ENCODE measurements at places on chromosomes 5 and 9. TPM values are rescaled to one million over a fixed set of nuclear protein-coding genes. Genes with fewer than 3 reads are reported as not detected.

DNA sequence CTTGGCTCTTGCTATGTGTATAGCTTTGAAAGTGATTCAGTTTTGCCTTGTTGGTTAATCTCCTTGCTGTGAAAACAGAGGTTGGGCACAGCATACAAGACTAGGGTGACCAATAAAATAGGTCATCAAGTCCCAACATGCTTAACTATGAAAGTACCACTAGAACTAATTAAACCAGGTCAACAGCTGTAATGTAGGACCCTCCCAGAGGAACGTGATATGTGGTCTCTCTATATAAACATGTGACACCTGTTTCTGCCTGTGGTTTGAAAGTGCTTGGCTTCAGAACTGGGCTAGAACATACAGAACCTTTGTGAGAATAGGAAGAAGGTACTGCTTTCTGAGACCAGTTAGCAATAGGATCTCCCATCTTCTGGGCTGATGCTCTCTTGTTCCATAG, 297.1 kb downstream of the FBXL7 start:
- no peak for DNase-seq

DNA sequence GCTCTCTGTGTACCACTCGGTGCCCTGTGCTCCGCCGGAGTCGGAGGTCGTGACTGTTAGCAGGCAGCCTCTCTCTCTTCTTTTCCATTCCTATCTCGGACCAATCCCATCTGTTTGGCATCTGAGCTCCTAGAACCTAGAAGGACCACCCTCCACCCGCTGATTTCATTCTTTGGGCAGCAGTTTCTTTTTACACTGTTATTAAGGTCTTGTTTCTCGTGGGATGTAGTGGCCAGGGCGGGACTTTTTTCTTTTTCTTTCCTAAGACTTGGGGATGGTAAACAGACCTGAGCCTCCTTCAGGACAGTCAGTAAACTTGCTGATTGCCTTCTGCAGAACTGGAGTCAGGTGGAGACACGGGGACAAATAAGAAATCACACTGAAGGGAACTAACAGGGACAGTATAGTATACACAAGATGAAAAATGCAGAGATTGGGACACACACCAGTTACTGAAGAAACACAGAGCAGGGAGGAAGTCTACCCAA, 500 bp downstream of the URM1 start:
- DNase-seq: no peak

DNA sequence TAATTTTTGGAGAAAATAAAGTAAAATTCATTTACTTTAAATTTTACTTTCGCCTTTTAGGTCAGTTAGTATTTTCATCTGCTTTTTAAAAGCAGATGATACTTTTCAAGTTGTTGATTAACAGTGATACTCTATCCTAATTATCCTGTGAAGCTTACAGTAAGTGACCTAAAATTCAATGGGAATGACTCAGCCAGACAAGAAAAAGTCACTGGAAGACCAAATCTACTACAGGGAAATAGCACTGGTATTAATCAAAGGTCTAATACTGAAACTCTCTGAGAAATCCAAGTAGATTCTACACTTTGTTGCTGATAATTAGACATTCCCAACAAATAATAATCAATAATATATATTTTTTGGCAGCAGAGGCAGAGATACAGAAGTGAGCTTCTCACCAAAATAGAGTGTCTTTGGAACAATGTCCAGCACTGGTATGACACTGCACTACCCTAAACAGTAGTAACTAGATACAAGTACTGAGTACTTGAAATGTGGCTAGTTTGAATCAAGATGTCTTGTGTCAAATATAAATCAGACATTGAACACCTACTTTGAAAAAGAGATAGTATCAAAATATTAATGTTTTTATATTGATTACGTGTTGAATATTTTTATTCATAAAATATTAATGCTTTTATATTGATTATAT, 22.8 kb upstream of the ELL2 start:
- DNase-seq: no peak

DNA sequence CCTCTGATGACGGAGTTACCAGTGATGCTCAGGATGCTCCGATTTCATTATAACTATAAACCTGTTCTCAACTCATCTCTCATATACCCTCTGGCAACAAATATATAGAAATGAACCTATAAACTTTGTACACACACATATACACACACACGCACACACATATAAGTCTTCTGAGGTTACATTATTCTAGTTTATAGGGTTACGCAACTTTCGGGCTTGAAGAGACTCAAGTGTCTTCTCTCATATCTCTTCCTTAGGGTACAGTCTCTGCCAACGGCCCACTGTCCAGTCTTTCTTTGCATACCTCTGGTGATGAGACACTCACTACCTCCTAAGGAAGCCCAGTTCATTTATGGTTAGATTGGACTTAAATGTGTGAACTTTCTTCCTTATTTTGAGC, 69.4 kb upstream of the TBC1D2 start:
- DNase-seq: no peak

DNA sequence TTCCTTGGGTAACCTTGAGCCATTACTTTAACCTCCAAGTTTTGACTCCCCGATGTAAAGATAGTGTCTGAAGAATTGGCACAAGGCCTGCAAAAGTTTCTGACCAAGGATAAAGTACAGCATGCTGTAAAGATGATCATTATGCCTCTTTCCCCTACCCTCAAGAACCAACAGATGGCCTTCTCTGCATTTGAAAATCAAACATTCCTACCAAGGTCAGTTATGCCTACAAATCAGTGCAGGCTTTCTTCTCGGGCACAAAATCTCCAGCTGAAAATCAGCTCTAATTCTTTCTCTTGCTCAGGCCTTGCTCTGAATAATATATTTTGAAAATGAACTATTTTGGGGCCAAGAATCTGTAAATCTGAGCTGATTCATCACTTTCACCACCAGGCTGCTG, 59.7 kb downstream of the PPP2R2B start:
- no peak for DNase-seq

DNA sequence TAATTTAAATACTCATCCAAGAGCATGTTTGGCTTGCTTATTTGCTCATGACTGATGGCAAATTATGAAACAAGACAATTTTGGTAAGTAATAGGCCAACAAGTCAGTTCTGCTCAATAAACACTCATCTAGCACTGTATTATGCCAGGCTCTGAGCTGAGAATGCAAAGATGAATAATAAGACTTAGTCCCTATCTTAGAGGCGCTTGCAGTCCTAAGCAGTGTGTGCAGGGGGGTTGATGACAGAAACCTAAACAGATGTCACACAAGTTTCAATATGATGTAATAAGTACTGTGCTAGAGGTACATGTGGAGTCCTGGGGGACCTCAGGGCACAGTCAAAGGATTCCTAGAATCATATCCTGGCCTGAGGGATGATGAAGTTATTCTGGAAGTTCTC, 287.6 kb upstream of the ADRA1B start:
- no peak for DNase-seq

- no peak for DNase-seq
Observed at GRCh38 chr5:60541980-60542379, 158.0 kb downstream of the DEPDC1B start.

- no peak for DNase-seq
Observed at GRCh38 chr5:30447431-30447830, 746.1 kb upstream of the CDH6 start.

GRCh38 chr9:15317836-15318235, 10.8 kb upstream of the TTC39B start:
- no peak for DNase-seq

DNA sequence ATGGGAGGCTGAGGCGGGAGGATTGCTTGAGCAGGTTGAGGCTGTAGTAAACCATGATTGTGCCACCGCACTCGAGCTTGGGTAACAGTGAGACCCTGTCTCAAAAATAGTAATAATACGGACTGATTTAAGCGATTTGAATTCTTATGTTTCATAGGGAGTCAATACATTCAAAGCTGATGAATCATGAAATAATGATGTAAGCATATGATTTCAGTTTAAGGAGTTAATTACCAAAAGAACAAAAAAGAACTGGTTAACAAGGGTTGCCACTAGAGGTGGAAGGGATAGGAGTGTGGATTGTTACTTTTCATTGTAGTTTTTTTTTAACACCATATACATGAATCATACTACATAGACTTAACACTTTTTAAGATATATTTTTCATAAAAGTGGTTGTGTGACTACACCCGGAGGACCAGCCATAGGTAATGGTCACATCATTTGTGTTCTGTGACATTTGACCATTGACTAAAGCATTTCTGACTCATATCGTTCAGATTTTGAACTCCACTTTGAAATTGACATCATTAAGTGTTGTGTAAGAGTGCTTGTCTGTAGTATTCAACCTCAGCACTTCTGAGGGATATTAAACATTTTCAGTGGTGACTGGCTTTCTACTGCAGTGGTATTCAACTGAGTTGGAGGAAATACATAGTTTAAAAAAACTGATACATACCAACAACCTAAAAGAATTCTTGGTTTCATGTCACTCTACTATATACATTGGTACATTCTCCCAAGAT, 7.0 kb downstream of the TRMT10B start:
- DNase-seq: no peak

DNA sequence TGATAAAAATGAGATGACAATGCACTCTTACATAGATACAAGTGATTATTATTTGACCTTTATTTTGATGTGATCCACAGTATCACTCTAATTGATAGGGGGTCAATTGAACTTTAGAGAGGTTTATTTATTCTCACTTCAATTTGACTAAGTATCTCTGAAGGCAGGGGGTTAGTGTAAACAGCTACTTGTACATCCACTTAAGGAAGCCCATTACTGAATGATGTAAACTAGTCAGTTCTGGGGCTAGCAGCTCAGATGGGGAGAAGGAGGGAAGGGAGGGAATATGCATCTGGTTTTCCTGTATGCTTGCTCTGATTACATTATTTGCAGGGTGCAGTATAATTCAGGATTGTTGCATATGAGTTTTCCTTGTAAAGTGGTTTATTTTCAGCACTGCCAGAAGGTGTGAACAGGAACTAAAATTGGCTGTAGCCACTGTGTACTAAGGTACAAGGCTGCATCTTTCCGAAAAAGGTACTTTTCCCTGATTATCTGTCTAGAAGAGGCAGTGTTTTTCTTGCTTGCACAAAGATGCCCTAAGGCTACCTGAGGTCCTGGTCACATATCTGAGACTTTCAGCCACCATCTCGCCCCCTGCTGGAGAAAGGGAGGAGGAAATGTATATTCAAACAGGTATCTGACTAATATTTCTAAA, 51.2 kb downstream of the MRPS27 start:
- DNase-seq: no peak

- DNase-seq: no peak
Observed at GRCh38 chr9:91044354-91044753, 242.7 kb downstream of the SYK start.

GRCh38 chr9:5425006-5425628, 12.6 kb downstream of the PLGRKT start:
- no peak for DNase-seq

GRCh38 chr5:179408611-179409010, 63.4 kb upstream of the ADAMTS2 start:
- no peak for DNase-seq

The RRAGA gene
- total RNA-seq: 52.4 TPM

The QRFP gene
- total RNA-seq: not detected

The ALAD gene
- total RNA-seq: 26.3 TPM

The FOXD4L5 gene
- not detected for total RNA-seq

The SLC4A9 gene
- total RNA-seq: not detected
